ENCODE measurements at places on chromosomes 7 and 10.

- DNase-seq: no peak
Observed at GRCh38 chr7:156889089-156889488, 3.9 kb downstream of the LMBR1 start.

DNA sequence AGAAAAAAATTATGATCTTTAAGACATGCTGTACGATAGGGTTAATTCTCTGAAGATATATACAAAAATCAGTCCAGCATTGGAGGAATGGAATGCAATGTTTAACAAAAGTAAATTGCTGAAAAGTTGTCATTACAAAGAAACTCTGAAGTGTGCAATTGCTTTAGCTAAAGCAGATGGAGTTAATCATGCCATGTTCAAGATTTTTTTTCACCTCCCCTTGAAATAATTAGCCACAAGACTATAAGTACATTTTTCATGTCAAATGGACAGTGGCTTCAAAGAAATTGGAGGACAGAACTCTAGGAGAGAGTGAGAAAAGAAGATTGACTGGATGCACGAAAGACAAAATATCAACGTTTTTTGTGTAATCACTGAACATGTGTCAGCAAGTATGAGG is 63.1 kb upstream of the MEOX2 start:
- no peak for DNase-seq

GRCh38 chr10:118760265-118760664 is 5.5 kb upstream of the CACUL1 start:
- no peak for DNase-seq

DNA sequence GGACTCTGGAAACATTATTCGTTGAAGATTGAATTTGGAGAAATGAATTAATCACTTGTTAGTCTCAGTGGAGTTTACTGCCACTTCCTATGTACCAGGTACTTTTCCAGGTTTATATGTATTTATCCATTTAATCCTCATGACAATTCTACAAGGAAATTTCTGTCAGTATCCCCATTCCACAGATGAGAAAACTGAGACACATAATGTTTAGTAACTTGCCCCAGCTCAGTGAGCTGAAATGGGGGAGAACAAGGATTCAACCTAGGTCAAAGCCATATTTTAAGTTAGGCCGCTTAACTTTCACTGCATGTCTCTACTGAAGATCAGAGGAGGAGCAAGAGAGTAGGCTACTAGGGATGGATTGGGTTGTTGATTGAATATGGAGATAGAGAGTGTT is 4.6 kb upstream of the SCIN start:
- DNase-seq: no peak

DNA sequence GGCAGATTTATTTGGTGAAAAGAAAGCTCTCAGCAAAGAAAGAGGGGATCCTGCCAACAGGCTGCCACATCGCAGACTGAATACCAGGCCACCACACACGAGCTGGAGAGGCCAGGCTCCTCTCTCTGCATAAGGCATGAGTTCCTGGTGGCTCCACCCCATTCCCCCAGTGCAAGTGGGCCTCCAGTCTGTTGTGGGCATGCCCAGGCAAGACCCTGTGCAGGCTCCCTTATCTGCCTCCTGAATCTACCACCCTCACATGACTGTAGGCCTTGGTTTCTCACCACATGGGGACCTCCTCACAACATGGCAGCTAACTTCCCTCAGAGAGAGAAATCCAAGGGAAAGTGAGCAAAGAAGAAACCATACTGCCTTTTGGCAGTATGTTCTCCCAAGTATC is 26.7 kb upstream of the CUL1 start:
- no peak for DNase-seq

DNA sequence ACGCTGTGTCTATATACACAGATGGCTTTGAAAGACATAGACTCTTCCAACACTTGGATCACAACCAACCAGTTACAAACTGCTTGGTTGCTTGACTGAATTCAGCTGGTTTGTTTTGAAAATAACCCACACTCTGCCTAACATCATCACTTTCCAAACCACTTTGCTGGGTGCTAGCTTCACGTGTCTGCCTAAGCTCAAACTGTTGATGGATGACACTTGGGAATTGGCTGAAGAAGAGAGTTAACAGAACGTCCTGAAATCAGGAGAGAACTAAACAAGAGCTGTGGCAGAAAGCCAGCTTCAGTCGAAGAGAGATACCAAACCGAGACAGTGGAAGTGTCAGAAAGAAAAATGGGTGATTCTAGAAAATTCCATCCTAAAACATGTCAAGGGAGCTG is 420.8 kb upstream of the AUTS2 start:
- DNase-seq: no peak

DNA sequence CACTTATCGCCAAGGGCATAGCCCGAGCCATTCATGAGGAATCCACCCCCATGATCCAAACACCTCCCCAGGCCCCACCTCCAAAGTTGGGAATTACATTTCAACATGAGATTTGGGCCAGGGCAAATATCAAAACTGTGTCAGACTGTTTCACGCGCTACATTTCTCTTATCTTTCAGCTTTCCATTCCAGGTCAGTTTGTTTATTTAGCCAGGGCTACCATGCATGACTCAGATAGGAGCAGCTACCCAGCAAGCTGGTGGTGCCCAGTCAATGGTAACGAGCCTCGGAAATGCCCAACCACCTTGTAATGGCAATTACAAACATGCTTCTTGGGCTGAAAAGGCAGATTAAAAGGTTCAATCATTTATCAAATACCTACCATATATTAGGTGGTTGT is 43.6 kb upstream of the BAMBI start:
- DNase-seq: no peak

- no peak for DNase-seq
Observed at GRCh38 chr10:86651631-86652331, 2.6 kb upstream of the OPN4 start.

DNA sequence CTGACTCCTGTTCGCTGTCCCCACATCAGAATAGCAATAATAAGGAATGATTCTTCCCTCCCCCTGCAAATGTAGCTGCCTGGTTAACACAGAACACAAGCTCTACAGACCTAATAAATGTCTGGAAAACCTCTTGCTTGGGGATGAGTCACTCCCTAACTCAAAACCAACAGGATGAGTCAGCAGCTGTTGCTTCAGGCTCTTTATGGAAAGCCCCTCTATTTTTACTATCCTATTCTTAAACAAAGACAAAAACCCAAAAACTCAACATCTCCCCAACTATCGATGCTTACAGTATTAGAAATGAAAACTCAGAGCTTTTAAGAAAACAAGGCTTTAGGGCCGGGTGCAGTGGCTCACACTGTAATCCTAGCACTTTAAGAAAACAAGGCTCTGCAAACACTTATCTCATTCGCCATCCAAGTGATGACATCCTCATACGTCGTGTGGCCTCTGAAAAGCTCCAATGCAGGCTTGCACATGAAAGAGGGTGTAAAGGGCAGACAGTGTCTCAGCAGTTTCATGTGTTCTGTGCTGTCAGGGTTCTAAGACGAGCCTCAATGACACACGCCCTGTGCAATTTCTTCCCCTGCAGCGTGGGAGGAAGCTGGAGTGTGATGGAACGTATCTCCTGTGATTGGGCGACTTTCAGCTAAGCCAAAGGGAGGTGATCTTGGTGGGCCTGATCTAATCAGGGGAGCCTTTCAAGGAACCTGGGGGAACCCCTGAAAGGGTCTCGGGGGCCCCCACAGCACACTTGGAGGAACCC is 70.1 kb downstream of the AMZ1 start:
- peak; percentile 71 for DNase-seq

DNA sequence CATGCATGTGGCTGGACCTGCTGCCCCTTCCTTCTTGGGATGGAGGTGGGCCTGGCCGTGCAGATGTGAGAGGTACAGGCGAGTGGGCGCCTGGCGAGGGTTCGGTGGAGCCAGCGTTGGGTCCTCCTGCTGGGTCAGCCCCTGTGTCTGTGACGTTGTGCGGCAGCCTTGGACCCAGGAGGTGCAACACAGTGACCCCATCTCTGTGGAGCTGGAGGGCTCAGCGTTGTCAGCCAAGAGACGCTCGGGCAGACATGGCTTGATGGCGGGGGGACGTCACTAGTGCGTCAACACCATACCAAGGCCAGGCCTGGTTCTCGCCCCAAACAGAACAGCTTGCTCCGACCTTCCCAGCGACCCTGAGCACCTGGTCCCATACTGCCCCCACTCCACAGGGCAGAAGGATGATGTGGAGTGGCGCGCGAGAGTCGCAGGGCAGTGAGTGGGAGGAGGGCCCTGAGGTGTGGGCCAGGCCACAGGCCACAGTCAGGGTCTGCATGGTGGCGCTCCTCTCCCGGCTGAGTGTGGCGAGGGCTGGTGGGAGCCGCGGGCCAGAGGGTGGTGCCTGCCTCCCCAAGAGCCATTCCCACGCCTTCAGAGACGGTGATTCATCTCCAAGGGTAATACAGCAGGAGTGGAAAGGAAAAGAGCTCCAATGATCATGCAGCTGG is 184.4 kb downstream of the DNAJB6 start:
- no peak for DNase-seq

GRCh38 chr10:93856349-93857145 is 37.2 kb upstream of the SLC35G1 start:
- DNase-seq: no peak

DNA sequence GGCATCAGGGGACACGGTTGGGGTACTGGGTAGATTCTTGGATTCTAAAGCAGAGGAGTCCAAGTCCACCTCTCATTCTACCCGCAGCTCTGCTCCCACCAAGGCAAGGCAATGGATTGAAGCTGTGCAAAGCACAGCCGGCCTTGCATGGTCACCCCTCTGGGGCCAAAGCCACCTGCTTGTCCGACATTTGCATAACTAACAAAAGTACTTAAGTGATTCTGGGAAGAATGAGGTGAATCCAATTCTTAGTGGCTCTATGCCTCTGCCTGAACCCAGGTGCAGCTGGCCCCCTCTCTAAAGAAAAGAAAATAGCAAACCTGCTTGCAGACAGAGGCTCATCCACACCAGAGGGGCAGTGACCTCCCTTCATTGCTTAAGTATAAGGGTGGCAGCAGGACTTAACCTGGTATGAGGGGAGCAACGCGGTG is 10.7 kb upstream of the COBL start:
- no peak for DNase-seq

DNA sequence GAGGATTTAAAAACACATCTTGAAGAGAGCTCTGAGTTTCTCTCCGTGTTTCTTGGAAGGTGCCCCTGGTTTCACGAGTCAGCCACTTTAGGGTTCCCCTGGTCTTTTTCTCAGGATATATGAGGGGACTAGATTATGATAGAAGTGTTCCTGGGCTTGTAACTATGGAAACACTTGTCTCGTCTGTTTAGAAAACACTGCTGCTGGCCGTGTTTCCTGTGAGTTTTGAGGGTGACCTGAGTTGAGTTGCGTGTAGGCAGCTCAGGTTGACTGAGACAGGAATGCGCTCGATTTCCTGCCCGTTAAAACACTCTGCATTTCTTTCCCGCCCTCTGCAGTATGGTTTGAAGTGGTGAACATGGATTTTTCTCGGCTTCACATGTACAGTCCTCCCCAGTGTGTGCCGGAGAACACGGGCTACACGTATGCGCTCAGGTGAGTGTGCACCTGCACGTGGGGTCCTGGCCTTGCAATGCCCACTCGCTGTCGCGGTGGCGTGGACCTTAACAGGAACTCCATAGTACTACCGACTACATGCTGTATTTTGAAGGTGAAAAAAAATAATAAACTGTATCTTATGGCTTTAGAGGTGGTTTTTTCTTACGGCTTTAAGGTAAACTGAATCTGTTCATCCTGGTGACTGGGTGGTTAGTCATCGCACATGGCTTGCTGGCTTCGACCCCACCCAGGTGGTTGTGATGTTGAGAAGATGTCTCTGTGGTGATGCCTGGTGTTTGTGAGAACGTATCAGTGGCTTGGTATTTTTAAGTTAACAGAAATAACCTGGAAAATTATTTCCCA is at the start of gene SUN1:
TSS of gene SUN1 (plus strand) at position 310 of the 801 bp plus-strand sequence. CDS start at position 359, 49 bp downstream.
- DNase-seq: peak; percentile 91

- DNase-seq: no peak
Observed at GRCh38 chr10:22429981-22430421, 84.7 kb downstream of the SPAG6 start.

- DNase-seq: no peak
Observed at GRCh38 chr10:92849576-92850090, 1.3 kb downstream of the EXOC6 start.

GRCh38 chr10:47136866-47137265 is 163.1 kb upstream of the GDF10 start:
- no peak for DNase-seq

DNA sequence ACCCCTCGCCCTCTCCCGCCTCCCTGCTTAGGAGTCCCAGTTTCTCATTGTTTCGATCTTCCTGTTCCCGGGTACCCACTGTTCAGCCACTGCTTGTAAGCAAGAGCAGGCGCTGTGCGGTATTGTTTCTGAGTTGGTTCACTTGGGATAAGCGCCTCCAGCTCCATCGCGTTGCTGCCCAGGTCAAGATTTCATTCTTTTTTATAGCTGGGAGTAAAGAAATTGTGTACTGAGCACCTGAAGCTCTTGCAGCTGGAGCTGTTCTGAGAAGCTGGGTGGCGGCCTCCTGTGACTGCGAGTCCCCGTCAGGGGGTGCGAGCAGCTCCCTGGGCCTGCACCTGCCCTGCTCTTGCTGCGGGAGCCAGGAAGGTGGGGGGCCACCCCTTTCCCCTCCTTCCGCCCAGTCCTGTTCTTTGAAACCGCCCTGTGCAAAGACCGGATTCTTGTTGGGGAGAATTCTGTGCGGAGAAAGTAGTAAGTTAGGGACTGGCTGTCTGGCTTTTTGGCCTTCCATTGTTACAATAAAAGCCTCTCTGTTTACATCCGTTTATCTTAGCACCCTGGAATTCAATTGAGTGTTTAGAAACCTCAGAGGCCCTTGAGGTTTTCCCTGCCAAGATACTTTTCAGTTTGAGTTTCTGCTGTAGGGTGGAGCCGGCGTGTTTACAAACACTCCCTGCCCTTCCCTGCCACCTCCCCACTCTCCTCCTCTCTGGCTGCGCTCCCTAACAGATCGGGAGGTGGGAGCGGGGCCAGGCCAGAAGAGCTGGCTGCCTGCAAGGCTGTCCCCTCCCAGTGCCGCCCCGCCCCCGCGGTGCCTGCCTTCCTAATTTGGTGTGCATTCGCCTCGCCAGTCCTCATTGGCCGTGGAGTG is 30.8 kb upstream of the AP5Z1 start:
- DNase-seq: peak; percentile 84

DNA sequence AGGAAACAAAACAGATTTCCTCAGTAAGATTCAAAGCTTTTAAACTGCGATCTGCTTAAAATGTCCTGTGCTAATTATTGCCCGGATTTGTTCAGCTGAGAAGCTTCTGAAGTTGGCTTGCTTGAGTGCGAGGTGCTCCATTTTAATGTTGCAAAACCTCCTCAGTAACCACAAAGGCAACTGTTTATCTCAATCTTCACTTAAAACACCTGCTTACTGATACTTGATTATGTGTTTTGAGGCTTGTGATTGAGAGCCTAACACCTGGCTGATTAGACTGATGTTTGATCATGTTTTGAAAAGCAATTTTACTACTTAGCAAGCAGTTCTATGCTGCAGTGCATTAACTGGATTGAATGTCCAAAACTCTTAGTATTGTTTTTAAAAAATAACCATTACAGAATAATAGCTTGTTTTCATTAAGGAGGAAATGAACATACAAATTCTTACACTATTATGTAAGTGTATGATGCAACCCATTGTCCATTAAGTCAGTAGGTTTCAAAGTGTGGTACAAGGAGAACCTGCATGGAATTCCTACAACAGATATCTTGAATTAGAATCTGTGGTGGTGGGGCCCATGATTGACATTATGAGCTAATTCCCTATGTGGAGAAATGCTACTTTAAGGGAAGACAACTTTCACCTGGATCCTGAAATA is 96.9 kb upstream of the FAM180A start:
- DNase-seq: no peak
